ENCODE measurements at places on chromosomes 11 and 22.

GRCh38 chr11:54558919-54559318 lies 44.9 kb downstream of the OR4C46 start:
- no peak for DNase-seq

DNA sequence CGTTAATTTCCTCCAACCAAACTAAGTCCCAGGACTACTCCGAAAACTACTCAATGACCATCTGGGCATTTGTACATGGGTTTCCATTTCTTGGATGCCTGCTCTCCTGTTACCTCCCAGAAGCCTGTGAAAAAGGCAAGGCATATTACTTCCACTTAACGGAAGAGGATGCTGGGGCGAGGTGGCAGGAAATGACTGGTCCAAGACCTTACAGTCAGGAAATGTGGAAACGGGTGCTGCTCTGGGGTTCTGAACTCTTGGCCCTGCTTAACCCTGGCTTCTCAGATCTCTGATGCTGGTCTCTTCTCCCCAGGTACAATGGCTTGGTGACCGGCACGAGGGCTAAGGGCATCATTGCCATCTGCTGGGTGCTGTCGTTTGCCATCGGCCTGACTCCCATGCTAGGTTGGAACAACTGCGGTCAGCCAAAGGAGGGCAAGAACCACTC lies 12.9 kb downstream of the ADORA2A start:
- no peak for DNase-seq

GRCh38 chr11:80686889-80687288 lies 1246.1 kb upstream of the TENM4 start:
- DNase-seq, result no peak

DNA sequence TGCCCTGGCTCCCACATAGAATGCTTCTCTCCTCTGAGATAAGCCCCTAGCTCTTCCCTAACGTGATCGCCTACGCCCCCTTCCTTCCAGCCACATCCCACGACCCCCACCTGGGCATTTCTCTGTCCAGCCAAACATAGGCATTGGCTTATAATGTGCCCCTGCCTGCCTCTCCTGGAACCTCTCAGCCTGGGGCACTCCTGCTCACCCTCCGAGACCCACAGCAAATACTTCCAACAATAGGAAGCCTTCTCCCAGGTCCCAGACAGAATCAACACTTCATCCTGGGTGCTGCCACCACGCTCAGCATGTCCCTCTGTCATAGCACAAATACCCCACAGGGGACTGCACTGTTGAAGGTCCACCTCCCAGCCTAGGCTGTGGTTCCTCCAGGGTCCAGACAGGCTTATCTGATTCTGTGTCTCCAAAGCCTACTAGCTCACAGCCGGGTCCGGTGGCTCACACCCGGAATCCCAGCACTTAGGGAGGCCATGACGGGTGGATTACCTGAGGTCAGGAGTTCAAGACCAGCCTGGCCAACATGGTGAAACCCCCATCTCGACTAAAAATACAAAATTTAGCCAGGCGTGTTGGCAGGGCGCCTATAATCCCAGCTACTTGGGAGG lies 24.2 kb upstream of the TMPRSS4 start:
- DNase-seq, result no peak

DNA sequence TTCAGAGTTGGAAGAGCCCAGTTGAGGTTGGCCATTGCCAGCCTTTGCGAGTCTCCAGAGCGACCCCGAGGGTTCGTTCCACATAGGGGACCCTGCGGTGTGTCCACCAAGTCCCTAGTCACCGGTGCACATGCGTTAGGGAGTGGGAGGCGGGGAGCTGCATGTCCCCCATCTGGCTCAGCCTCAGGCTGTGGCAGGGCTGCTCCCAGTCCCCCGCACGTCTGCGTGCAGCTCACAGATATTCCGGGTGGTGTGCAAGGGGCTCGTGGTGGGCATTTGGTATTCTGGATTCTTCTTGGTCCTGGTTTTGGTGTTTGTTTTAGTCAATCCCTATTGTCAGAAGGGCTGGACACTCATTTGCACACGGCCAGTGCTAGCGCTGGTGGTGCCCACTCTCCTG lies 48.8 kb downstream of the MUC6 start:
- no peak for DNase-seq

DNA sequence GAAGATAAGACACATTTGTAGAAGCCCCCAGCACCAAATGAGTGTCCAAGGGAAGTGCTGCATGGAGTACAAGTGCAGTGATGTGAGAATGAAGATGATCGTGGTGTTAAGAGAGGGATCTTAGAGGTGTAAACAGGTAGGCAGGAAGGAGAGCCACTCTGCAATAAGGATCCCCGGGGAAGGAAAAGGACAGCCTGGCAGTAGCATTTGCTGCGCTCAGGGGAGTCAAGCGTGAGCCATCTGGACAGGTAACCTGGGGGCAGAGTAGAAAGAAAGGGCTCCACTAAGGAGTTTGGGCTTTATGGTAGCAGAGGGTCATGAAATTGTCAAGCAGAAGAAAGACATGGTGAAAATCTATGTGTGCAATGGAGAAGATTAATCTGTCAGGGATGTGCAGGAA lies 587.2 kb downstream of the BUD13 start:
- no peak for DNase-seq

GRCh38 chr11:64545619-64546018 lies 45.4 kb upstream of the SLC22A12 start:
- DNase-seq, result no peak

- DNase-seq, result no peak
These were observed 10.0 kb upstream of the NAV2 start for GRCh38 chr11:19702620-19703019.

GRCh38 chr11:83836883-83837654 lies 550.9 kb upstream of the CCDC90B start:
- peak; percentile 18 for DNase-seq

DNA sequence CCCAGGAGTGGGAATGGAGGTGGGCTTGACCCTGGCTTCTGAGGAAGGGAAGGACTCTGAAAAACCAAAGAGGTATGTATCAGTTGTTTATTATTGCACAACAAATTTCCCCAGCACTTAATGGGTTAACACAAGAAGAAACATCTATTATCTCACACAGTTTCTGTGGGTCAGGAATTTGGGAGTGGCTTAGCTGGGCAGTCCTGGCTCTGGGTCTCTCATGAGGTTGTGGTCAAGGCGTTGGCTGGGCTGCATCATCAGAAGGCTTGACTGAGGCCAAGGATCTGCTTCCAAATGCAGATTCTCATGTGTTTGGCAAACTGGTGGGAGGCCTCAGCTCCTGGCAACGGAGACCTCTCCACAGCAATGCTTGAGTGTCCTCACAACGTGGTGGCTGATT lies 17.5 kb upstream of the SMIM38 start:
- DNase-seq, result no peak

DNA sequence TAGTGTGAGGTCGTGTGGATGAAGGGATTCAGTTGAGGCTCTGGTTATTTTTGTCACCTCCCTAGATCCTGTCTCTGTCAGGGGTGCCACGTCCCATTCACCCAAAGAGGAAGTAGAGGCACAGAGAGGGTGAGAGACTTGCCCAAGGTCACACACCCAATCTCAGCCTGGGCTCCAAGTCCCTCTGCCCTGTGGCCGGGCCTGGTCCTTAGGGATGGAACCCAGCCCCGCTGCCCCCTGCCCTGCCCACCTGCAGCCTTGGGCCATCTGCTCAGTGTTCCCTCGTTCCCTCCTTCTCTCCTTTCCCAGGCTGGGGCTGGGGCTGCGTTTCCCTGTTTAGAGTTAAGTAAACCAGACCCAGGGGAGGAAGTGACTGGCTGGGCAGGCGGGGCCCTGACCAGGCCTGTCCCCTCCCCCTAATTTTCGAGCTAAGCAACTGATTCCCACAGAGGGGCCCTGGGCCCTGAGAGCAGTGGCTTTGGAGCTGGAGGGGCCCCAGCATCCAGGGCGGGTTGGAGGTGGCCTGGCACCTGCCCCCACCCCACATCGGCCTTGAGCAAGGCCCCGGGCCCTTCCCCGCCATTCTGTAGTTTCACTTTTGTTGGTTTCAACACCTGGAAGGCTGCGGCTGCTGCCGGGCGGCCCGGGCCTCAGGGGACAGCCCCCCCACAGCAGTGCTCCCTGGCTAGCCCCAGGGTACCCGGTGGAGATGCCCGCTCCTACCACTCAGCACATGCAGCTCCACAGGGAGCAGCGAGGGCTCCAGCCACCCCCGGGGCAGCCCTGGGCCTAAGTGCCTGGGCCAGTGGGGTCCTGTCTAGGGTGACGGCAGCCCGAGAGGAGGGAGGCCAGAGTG lies 1.5 kb downstream of the TCIRG1 start:
- no peak for DNase-seq

DNA sequence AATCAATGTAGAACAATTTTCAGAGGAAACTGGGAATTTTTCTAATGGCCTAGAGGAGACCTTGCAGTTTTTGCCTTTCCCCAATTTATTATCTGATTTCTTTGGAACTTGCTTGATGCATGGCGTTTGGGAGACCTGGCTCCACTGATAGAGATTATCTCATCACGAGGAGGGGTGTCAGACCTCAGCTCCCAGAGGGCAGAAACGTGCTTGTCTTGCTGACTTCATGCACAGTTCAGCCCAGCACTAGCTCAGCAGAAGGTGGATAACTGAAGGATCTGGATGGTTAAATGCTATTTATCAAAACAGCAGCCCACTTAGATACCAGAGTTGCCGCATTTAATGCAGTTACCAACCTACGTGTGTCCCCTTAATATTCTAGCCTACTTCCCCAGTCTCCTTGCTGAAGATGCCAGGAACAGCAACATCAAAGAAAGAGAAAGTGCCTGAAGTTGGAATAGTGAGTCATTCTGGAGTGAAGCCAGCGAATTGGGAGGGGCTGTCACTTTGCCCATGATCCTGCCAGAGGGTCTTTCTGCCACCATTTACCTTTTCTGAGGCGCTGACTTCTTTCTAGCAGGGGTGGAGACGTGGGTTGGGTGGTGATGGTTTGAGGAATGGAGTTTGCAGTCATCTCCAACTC lies 133.5 kb upstream of the CADM1 start:
- no peak for DNase-seq

GRCh38 chr11:128279866-128280265 lies 307.5 kb downstream of the ETS1 start:
- no peak for DNase-seq

DNA sequence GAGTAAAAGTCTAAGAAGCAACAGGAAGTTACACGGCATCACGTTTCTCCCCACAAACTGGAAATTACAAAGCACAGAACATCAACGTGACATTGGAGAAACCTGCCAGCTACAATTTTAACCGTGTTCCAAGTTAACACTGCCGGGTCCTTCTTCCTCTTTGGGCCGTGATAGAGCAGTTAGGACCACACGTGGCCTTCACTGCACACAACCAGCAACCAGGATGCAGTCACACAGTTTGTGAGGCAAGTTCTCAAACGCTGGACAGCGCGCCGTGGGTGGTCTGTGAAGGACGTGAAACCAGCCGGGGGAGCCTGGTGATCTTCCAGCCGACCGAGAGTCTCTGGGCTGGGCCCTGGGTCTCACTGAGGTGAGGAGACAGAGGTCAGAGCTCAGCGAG lies 14.6 kb downstream of the C11orf21 start:
- DNase-seq, result no peak

DNA sequence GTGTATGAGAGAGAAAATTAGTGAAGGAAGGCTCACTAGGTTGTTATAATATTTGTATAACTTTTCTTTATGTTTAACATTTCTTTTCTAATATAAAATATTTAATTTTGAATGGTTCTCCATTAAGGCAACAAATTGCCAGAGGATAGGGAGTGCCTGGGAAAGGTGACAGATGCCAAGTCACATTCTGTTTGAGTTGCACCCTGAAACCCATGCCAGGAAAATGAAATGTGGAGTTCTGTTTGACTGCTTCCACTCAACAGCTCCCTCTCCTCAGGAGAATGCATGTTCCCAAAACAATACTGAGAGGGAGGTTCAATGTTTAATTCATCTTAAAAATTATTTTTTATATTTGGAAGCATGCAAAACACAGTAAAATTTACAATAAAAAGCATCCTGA lies 5.9 kb upstream of the USP18 start:
- no peak for DNase-seq
